T-helper 1 cell (primary cell): ENCODE measurements at places on chromosomes 7 and 10.

DNA sequence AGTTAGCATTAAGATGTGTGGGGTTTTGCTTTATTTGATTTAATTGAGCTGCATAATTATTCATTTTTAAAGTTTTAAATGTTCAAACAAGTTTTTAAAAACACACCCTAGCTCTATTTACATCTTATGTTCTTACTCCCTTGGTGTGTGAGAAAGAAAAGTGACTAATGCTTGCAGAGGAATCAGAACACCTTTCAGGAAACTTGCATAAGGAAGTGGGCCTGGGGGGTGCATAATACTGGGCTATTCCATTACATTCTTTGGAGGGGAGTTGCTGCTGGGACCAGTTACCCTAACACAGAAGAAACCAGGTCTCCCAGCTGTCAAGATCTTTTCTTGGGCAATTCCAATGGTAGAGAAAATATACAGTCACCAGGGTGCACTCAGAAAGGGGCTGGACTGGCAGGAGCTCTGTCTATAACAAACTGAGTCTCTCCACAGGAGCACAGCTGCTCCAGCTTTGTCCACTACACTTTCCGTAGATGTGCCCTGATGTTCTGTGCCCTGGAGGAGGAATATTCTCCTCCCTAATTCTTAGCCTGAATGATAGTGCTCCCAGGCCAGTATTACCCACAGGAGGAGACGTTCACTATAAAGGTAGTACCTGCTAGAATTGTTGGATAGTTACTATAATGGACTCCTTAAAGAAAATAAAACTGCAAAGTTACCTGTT lies 304.2 kb downstream of the CDC14C start:
- DNase-seq: no peak

DNA sequence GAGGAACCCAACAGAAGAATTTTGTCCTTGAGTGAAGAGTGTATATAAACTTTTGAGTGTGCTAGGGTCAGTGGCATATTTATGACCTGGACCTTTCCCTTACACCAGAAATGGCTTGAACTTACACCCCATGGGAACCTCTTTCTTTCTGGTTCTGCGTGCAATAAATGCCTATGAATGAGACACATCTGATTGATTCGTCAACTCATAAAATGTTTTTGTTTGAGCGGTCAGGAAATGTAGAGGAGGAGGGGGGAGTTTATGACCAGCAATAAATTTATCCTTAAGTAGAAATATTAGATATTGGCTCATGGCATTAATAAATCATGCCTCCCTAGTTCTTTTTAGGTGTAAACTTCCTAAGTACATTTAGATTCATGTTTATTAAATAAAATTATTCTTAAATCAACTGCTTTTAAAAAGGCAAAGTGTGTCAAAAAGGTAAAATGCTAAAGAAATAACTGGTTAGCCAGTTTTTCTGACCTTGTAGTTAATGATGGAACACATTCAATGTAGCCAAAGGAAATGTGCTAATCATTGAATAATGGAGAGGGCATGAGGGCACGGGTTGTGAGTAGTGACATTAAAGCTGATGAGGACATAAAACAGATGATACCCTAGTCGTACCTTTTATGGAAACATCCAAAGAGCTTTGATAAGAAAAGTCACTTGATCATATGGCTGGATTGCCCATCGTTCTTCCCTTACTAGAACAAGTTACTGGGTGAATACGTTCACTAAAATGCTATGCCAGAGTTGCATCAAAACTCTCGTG lies 13.6 kb upstream of the NUP42 start:
- DNase-seq: no peak

DNA sequence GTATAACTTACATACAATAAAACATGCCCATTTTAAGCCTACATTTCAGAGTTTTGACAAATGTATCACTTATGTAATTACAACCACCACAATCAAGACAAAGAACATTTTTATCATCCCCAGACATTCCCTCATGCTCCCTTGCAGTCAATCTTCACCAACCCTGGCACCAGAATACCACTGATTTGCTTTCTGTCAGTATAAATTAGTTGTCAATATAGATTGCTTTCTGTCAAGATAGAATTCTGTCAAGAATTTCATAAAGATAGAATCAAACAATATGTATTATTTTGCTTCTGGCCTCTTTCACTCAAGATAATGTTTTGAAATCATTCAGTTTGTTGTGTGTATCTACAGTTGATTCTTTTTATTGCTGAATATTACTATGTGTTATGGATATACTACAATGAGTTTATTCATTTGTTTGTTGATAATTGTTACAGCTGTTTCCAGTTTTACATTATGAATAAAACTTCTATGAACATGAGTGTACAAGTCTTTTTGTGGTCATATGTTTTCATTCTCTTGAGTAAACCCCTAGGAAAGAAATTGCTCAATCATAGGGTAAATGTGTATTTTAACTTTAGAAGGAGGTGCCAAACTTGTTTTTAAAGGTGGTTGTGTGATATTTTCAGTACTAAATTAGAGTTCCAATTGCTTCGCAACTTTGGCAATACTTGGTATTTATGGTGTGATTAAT lies 56.9 kb downstream of the IFIT5 start:
- DNase-seq: no peak

- DNase-seq: no peak
These were observed 53.0 kb downstream of the STEAP1B start for GRCh38 chr7:22447008-22447407.

GRCh38 chr10:51711519-51711891 lies 12.1 kb upstream of the CSTF2T start:
- no peak for DNase-seq
